H1 (cell line): ENCODE measurements at places on chromosomes 5 and 9. TPM values are rescaled to one million over a fixed set of nuclear protein-coding genes. Genes with fewer than 3 reads are reported as not detected.

DNA sequence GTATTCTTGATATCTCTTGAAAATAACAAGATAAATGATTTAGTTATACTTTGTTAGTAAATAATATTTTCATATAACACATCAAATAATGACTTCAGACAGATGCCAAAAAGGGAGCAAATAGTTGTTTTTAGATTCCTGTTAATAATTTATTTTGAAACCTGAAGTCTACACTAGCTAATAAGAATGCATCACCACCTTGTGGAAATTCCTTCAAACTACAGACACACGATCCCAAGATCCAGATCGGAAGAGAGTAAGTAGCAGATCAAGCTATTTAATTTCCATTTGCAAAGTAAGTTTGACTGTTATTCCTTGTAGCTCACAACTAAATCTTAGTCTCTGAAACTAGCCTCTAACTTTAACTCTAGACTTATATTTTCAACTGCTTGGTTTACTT, 35.5 kb upstream of the ISL1 start:
- no peak for DNase-seq

GRCh38 chr5:168327994-168328393, 36.5 kb downstream of the WWC1 start:
- no peak for DNase-seq

DNA sequence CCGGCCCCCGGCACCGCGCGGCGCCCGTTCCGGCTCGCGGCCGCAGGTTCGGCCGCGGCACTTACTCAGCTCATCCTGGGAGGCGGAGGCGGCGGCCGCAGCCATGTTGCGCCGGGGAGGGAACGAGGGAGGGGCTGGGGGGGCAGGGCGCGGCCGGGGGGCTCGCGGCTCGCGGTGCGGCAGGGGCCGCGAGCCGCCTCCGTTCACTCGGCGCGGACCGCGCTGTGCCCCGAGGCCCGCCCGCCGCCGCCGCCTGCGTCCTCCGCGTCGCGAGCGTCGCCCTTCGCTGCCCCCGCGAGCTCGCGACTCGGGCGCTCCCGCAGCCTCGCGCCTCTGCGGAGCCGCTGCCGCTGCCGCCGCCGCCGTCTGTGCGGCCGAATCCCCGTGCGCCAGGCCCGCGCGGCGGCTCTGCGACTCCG, 735 bp downstream of the ECPAS start:
- no peak for DNase-seq

- no peak for DNase-seq
Measured at GRCh38 chr9:125632321-125633115, 74.5 kb downstream of the MAPKAP1 start.

GRCh38 chr5:89128092-89128491, 245.1 kb upstream of the MEF2C start:
- DNase-seq: no peak

DNA sequence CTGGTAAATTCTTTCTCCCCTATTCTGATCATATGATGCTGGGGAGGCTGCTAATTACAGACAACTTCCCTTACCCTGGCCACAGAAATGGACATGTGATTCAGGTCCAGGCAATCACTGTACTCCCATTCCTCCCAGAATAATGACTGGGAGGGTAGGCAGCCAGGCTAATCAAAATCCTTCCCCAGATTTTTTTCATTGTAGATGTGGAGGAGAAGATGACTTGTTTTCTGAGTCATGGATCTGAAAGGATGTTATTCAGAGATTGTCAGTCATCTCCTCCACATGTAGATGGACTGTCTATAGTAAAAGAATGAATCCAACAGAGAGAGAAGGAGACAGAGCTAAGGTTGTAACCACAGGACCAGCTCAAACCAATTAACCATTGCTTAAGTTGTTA, 123.9 kb upstream of the PUM3 start:
- no peak for DNase-seq

- DNase-seq: no peak
Measured at GRCh38 chr9:133035669-133036068, 4.9 kb downstream of the GTF3C5 start.

DNA sequence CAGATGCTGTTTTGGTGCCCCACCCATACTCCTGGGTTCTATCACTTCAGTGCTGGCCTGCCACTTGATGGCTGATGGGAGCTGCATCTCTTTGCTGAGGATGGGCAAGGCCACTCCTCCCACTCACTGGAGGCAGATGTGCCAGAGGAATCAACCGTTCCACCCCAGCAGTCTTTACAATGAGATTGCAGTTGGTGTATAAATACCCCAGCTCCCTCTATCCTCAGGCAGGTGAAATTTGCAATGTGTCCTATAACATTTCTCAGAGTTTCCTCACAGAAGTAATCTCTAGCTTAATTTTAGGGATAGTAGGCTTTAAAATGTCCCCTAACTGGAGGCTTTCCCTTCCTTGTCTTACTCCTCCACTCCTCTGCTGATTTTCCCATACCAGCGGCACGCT, 36.5 kb upstream of the ERCC6L2 start:
- no peak for DNase-seq

GRCh38 chr5:110018509-110018908, 328.8 kb downstream of the MAN2A1 start:
- no peak for DNase-seq

GRCh38 chr5:62306323-62306895, 403 bp downstream of the KIF2A start:
- DNase-seq: no peak

DNA sequence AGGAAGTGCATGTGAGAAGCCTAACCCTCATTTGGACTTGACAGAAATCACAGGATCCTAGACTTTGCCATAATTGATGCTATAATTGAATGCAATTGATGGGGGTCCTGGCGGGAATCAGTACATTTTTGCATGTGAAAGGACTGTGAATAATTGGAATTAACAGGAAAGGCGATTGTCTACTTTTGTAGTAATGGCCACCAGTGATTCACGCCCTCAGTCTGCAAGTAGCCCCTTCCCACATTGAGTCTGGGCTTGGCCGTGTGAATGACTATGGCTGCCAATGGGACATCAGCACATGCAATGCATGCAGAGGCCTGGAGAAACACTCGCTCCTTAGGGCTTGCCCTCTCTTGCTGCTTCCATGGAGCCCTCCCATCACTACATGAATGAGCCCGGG, 107.8 kb upstream of the OSMR start:
- DNase-seq: no peak

Gene PCDHGB1
- polyA plus RNA-seq: 1.3 and 2.0 TPM in 2 replicates

Gene ARL10
- 3.1 and 3.6 TPM in 2 replicates for polyA plus RNA-seq

Gene GABRA1
- polyA plus RNA-seq: 1.6 and 4.7 TPM in 2 replicates

Gene PAPPA
- polyA plus RNA-seq: 0.18 and 0.31 TPM in 2 replicates

Gene DRD1
- polyA plus RNA-seq: 0.03 and 0.05 TPM in 2 replicates

Gene GABRG2
- 1.2 and 2.0 TPM in 2 replicates for polyA plus RNA-seq

Gene PCDHB9
- 0.68 and 0.88 TPM in 2 replicates for polyA plus RNA-seq
